Activated CD4-positive, alpha-beta memory T cell treated with anti-CD3 and anti-CD28 coated beads, Interleukin-2, amount 10 ng/mL, durations not matched to agents 7 days and 5 days (primary cell): ENCODE measurements at places on chromosomes 6 and 20.

DNA sequence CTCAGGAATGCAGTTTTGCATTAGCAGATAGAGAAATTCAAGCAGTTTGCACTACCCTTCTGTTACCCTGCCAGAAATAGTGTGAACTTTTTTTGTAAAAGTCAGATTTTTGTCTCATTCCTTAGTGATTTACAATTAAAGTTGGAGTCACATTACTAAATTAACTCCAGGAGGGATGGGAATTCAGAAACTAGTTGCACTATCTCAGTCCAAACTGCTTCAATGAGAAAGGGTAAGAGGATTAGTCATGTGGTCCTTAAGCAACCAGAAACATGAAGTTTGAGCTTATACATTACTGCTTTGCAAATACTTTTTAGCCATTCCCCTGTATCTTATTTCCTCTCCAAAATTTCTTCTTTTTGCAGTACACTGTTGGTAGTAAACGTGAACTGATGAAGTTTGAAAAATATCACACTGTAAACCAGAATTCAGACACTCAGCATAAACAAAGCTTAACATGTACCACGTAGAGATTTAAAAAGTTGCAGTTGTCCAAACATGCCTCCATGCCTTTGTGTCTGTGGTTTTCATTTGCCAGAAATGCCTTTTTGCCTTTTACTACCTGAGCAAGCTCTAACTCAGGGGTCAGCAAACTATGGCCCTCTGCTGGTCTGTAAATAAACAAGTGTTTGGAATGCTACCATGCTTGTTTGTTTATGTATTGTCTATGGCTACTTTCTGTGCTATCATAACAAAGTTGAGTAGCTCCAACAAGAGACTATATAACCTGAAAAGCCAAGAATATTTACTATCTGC, 49.7 kb downstream of the TP53INP2 start:
- H3K36me3 ChIP-seq = peaks cover 50% of the 10 kb centered on the region
- no peaks in the 10 kb centered on the region for H3K27me3 ChIP-seq
- H3K4me1 ChIP-seq = no peaks in the 10 kb centered on the region
- no peak for DNase-seq
- no peak overlapping the region for H3K27ac ChIP-seq

- no peaks in the 10 kb centered on the region for H3K27me3 ChIP-seq
- H3K4me3 ChIP-seq = no peak overlapping the region
- no peak for DNase-seq
- H3K4me1 ChIP-seq = peaks cover 5% of the 10 kb centered on the region
- H3K27ac ChIP-seq = no peak overlapping the region
- H3K36me3 ChIP-seq = no peaks in the 10 kb centered on the region
Observed at GRCh38 chr20:8309634-8310033, 177.6 kb downstream of the PLCB1 start.

- peaks cover 9% of the 10 kb centered on the region for H3K36me3 ChIP-seq
- DNase-seq = no peak
- no peak overlapping the region for H3K4me3 ChIP-seq
- no peaks in the 10 kb centered on the region for H3K27me3 ChIP-seq
- H3K27ac ChIP-seq = no peak overlapping the region
- no peaks in the 10 kb centered on the region for H3K4me1 ChIP-seq
Observed at GRCh38 chr6:169237496-169238134, 16.0 kb downstream of the THBS2 start.

DNA sequence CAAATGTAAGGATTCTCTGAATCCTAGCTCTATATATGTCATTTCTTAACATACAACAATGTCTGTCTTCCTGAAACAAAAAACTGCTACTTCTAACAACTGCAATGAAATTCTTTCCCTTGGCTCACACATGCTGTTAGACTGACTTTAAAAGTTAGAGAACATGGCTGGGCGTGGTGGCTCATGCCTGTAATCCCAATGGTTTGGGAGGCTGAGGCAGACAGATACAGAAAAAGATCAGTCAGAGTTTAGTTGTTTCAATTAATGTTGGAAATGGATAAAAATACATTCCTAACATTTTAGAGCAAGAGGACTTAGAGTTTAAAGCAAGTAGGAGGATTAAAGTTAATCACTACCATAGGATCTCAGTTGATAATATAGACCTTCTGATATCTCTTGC, 28.7 kb upstream of the KIAA1586 start:
- no peaks in the 10 kb centered on the region for H3K4me1 ChIP-seq
- H3K4me3 ChIP-seq = no peak overlapping the region
- peaks cover 22% of the 10 kb centered on the region for H3K27me3 ChIP-seq
- no peak for DNase-seq
- no peaks in the 10 kb centered on the region for H3K36me3 ChIP-seq
- H3K27ac ChIP-seq = no peak overlapping the region

- peak overlapping the region; percentile 44 for H3K27ac ChIP-seq
- H3K36me3 ChIP-seq = peaks cover 19% of the 10 kb centered on the region
- peak overlapping the region; percentile 68 for H3K4me3 ChIP-seq
- H3K27me3 ChIP-seq = no peaks in the 10 kb centered on the region
- H3K4me1 ChIP-seq = peaks cover 19% of the 10 kb centered on the region
- DNase-seq = peak; percentile 31
Observed at GRCh38 chr20:32189691-32190615, 17.6 kb downstream of the PLAGL2 start.

DNA sequence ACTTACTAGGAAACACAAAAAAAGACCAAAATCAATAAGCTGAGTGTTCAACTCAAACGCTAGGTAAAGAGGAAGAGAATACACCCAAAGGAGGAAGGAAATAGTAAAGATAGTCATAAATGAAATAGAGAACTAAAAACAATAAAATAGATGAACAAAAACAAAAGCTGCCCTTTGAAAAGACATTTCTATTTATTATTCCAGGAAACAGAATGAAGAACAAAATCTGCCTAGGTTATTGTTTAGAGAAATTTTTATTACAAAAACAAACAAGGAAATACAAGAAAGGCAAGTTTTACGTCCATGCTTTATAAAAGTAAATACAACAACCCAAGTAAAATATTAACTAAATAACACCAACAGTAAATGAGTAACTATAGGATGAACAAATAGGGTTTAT, 20.1 kb downstream of the HLA-DMB start:
- peaks cover 8% of the 10 kb centered on the region for H3K4me1 ChIP-seq
- H3K4me3 ChIP-seq = no peak overlapping the region
- DNase-seq = no peak
- peaks cover 23% of the 10 kb centered on the region for H3K27me3 ChIP-seq

DNA sequence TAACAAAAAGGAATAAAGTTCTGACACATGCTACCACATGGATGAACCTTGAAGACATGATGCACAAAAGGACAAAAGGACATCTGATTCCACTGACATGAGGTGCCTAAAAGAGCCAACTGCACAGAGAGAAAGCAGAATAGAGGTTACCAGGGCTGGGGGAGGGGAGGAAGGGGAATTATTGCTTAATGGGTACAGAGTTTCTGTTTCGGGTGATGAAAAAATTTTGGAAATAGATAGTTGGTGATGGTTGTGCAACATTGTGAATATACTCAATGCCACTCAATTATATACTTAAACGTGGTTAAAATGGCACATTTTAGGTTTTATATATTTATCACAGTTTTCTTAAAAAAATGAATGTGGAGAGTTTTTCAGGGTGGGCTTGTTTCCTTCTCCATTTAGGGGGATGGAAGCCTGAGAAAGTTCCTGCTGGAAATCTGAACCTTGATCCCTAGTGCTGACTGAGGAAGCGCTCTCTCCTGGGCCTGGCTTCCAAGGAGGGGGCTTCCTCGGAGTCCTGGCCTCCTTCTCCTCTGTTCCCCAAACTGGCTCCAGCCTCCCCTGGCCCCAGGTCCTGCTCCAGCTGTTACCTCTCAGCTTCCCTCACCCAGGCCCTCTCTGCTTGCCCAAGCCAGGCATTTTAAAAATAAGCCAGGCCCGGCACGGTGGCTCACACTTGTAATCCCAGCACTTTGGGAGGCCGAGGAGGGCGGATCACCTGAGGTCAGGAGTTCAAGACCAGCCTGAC, 79.2 kb downstream of the NOL4L start:
- no peaks in the 10 kb centered on the region for H3K27me3 ChIP-seq
- H3K4me3 ChIP-seq = no peak overlapping the region
- DNase-seq = no peak
- H3K36me3 ChIP-seq = peaks cover 6% of the 10 kb centered on the region
- H3K4me1 ChIP-seq = peaks cover 38% of the 10 kb centered on the region

DNA sequence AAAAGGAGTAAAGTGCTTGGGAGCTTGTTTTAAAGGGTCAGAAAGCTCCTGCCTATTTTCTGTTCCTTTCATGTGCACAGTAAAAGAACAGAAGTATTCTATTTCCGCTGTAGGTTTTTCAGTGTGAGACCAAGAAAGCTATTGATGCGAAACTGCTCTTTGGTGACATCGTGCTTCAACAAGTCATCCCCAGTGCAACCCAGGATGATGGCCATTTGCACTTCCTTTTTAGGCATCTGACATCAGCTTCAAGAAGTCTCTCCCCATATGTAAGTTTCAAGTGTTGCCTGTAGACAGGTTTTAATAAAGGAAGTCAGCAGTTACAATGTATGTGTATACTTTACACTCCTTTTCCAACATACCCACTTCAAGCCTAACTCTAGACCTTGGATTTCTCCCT, 131.6 kb downstream of the RFX6 start:
- no peak overlapping the region for H3K4me3 ChIP-seq
- H3K4me1 ChIP-seq = no peaks in the 10 kb centered on the region
- H3K27me3 ChIP-seq = no peaks in the 10 kb centered on the region
- no peak overlapping the region for H3K27ac ChIP-seq
- DNase-seq = no peak
- H3K36me3 ChIP-seq = no peaks in the 10 kb centered on the region
